CD4-positive, alpha-beta T cell (primary cell): ENCODE measurements at places on chromosomes 16 and 17.
A peak's percentile ranks its signal among the peaks of the same experiment; 100 is the strongest.

DNA sequence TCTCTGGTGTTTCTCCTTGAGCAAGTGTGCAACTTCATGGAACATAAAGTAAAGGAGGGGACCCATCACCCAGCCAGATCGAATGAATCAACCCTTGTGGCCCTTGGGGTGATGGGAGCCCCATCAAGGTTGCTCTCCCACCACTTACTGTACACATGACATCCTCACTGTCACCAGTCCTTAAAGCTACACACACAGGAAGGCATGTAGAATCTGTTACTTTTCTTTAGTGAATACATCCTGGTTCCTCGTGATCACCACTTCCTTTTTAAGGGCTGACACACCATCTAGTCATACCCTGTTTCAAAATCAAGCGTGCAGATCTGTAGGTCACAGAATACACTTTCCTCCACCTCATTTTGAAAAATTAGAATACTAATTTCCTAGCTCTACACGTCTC lies 22.6 kb upstream of the MPHOSPH6 start:
- no peak for DNase-seq

DNA sequence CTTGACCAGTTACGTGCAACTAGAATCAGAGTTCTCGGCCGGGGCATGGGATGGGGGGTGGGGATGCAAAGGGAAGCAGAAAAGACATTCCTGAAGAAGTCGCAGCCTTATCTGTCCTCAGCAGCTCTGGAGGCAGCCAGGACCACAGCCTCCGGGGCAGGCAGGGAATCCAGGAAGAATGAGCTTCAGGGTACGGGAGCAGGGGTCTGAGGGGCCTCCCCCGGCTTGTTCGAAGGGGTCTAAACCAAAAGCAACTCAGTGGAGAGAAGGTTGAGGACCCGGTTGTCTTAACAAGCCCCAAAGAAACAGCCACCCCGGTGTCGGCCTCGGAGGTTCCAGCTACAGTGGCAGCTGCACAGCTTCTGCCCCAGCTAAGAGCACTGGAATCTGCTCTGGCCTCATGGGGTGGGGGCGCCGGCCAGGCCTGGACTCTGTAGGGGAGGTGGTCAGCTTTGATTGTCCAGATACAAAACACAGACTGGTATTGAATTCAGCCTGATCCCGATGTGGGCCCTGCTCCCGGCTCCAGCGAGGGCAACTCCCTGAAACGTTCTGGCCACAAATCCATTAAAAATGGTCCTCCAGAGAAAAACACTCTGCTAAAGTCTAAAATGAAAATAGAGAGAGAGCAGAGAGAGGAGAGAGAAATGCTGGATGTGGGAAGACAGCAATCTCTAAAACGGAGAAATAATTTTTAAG lies 7.7 kb downstream of the HOXB4 start:
- DNase-seq, result no peak

- no peak for DNase-seq
Observed at GRCh38 chr16:85601730-85602401, 11.3 kb upstream of the GSE1 start.

DNA sequence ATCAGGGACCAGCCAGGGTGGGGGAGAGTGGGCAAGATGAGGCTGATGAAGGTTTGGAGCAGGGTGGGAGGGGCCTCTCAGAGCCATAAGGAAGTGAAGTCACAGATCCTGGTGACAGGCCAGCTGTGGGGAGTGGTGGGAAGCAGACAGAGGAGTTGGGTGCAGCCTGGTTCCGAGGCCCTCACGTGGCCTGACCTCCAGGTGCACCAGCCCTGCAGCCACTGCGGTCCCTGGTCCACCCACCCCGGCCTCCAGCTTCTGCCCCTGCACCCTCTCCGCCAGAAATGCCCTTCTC lies 3.9 kb upstream of the ZFPM1 start:
- no peak for DNase-seq

DNA sequence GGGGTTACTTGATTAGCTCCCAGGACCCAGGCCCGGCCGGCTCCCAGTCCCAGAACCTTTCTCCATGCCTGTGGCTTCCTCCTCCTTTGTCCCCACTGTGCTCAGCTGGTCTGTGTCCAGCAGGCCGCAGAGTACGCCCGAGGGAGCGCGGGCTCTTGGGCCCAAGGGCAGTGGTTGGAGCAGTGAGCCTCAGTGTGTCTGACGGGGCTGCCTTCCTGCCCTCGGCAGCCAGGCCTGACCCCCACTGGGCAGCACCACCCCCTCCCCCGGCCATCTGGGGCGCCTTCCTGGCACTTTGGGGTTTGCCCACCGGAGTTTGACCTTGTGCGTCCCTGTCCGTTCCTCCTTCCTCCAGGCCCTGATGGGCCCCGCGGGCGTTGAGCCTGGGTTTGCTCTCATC lies 62.4 kb upstream of the PVALEF start:
- DNase-seq, result no peak

DNA sequence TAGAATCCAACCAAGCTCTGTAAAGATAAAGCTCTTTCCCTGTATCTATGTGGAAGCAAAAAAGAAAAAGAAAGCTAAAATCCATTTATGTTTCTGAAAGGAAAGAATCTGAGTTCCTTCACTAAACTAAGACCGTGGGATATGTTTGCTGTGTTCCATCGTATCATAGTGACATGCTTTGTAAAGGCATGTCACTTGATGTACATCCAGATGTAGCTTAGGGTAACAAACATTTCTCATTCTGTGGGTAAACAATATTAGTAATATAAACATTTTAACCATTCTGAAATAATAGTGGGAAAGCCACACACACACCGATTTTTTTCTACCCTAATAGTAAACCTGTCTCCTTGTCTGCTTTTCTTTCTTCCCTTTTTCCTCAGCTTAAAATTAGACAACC lies 78.1 kb downstream of the TUBD1 start:
- DNase-seq, result no peak

GRCh38 chr16:5460701-5461100 lies 363.1 kb upstream of the EEF2KMT start:
- DNase-seq, result no peak

GRCh38 chr16:67212766-67213165 lies 13.8 kb downstream of the ELMO3 start:
- DNase-seq, result no peak

- DNase-seq, result no peak
Observed at GRCh38 chr16:22189473-22190080, 16.5 kb upstream of the EEF2K start.

GRCh38 chr17:5200360-5200759 lies 8.7 kb upstream of the ZNF594 start:
- no peak for DNase-seq

GRCh38 chr17:17993366-17993765 lies 20.7 kb downstream of the DRC3 start:
- DNase-seq, result no peak

- no peak for DNase-seq
Observed at GRCh38 chr16:28193530-28194423, 18.0 kb downstream of the XPO6 start.

- DNase-seq, result no peak
Observed at GRCh38 chr16:787321-787966, 737 bp downstream of the RPUSD1 start.

DNA sequence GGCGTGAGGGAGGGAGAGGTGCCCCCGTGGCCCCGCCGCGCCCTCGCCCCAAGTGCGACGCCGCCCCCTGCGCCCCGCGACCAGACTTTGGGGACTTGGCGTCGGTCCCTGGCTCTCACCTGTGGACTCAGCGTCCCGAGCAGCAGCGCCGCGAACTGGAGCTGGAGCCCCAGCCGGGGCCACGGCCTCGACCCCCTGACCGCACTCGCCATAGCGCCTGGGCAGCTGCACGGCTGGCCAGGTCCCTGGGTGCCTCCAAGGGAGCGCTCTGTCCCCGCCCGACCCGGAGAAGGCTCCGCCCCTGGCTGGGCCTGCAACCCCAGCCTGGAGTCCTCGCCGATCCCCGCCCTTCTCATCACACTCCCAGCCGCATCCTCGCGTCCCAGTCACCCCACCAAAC lies at the start of gene ERN2:
Gene ERN2 (minus strand): TSS at position 247 of the 400 bp plus-strand sequence. CDS start 35 bp downstream, at position 212.
- DNase-seq, result no peak

- no peak for DNase-seq
Observed at GRCh38 chr16:12758031-12758669, 45.5 kb downstream of the CPPED1 start.

DNA sequence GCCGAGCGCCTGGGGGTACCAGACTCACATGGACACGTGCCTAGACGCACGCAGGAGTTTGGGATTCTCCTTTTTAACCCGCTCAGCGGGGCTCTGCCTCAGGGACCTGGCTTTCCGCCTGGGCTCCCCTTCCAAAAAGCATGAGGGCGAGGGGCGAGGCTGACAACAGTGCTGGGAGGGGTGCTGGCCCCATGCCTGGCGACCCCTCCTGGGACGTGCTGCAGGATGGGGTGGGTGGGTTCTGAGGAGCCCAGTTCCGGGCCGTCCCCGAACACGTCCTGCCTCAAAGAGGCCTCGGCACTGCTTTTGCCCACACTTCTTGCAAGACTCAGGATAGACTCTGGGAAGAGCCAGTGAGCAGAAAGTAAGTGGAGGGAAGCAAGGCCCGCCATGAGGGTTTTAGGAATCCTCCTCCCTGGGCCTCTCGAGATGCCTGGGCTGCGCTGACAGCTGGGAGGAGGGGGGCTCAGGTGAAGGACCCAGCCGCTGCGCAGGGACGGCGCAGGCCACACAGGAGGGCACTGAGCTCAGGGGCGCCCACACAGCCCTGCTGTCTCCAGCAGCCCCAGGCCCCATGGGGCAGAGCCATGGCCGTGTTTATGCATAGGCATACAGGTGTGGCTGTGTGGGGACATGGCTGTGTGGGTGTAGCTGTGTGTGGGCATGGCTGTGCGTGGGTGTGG lies 15.4 kb upstream of the PABPN1L start:
- DNase-seq, result no peak

GRCh38 chr17:81712468-81713003 lies 452 bp downstream of the SLC25A10 start:
- peak; percentile 49 for DNase-seq

DNA sequence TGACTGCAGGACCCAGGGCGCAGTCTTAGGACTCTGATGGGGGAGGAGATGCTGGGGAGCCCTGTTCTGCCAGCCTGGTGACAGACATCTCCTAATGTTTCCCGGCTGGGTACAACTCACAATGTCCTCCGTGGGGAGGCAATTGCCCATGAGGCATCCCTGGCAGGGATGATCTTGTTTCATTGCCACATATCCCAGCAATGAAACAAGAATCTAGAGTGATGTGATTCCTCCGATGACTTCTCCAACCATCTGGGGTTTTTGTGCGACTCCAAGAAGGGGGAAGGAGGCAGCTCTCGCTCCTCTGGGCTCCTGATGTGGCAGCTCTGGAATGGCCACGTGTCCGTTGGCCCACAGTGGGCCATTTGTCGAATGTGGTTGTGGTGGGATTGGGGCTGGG lies 255.8 kb downstream of the SEC14L1 start:
- DNase-seq, result no peak

DNA sequence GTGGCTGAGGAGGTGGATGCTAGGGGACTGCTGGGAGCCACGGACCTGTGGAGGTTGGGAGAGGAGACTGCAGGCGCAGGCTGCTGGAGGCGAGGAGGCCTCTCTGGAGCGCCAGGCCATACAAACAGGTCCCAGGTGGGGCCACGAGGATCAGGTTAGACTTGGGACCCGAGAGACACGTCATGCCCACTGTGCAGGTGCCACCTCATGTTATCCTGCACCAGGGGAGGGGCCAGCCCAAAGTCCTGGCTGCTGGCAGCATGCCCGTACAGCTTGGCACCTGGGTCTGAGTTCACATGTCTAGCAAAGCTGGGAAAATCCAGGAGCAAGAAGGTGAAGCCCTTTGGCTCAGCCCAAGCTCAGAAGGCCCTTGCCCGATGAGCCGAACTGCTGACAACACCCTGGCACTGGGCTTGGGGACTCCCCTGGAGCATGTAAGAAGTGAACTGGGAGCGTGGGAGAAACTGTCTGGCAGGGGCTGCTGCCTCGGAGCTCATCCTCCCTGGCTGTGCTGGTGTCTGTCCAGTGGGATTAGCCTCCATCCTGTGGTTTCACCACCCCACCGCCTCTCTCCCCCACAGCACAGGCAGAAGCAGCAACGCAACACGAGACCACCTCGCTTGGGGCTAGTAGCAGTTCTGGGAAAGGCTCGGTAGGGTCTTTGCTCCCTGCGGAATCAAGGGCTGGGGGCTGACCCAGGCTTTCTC lies 5.3 kb downstream of the ARHGDIA start:
- no peak for DNase-seq

DNA sequence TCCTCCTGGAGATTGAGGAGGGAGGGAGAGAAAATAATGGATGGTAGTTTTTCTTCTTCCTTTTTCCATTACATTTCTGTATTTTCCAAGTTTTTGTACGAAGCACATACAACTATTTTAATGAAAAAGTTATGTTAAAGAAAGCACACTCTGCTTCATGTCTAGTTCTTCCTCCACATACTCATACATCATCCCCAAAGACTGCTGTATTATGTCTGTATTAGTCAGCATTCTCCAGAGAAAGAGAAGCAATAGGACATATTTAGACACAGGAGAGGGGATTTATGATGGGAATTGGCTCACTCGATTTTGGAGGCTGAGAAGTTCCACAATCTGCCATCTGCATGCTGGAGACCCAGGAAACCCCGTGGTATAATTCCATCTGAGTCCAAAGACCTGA lies 10.1 kb upstream of the ACSM2A start:
- DNase-seq, result no peak

DNA sequence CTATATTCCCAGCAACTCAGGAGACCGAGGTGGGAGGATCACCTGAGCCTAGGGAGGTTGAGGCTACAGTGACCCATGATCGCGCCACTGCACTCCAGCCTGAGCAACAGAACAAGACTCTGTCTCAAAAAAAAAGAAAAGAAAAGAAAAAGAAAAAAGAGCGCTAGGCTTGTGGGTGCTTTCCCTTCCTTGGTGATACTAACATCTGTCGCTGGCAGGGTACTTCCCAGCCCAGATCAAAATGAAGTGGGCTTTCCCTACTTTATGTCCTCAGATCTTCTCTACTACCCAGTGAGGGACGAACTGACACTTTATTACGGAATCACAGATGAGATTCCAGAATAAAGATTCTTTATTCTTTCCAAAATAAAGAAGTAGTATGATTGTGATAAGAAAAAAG lies 103.8 kb upstream of the NOL11 start:
- no peak for DNase-seq

- no peak for DNase-seq
Observed at GRCh38 chr16:19228575-19228974, 57.0 kb upstream of the CLEC19A start.

GRCh38 chr16:50570808-50571598 lies 22.8 kb downstream of the NKD1 start:
- DNase-seq, result no peak

GRCh38 chr16:54282202-54282927 lies 4.2 kb downstream of the IRX3 start:
- DNase-seq, result no peak

GRCh38 chr17:58391302-58391984 lies 25.9 kb downstream of the RNF43 start:
- no peak for DNase-seq

GRCh38 chr16:3071655-3072054 lies 6.2 kb downstream of the IL32 start:
- DNase-seq, result no peak

GRCh38 chr17:38559880-38560230 lies 45.9 kb downstream of the SRCIN1 start:
- no peak for DNase-seq

GRCh38 chr17:3712811-3713463 lies 10.8 kb upstream of the HASPIN start:
- no peak for DNase-seq

- DNase-seq, result no peak
Observed at GRCh38 chr17:76378548-76379274, 5.7 kb upstream of the SPHK1 start.
